Activated T-cell treated with anti-CD3 and anti-CD28 coated beads for 24 hours (primary cell): ENCODE measurements at places on chromosomes 5 and 9.

- DNase-seq, result no peak
Observed at GRCh38 chr9:130636648-130637020, 27.8 kb upstream of the PRDM12 start.

GRCh38 chr9:2291980-2292704 lies 277.0 kb downstream of the SMARCA2 start:
- no peak for DNase-seq

- DNase-seq, result no peak
Observed at GRCh38 chr9:31032206-31032605, 1352.2 kb upstream of the ACO1 start.

- no peak for DNase-seq
Observed at GRCh38 chr9:132154863-132155567, 6.8 kb upstream of the NTNG2 start.

DNA sequence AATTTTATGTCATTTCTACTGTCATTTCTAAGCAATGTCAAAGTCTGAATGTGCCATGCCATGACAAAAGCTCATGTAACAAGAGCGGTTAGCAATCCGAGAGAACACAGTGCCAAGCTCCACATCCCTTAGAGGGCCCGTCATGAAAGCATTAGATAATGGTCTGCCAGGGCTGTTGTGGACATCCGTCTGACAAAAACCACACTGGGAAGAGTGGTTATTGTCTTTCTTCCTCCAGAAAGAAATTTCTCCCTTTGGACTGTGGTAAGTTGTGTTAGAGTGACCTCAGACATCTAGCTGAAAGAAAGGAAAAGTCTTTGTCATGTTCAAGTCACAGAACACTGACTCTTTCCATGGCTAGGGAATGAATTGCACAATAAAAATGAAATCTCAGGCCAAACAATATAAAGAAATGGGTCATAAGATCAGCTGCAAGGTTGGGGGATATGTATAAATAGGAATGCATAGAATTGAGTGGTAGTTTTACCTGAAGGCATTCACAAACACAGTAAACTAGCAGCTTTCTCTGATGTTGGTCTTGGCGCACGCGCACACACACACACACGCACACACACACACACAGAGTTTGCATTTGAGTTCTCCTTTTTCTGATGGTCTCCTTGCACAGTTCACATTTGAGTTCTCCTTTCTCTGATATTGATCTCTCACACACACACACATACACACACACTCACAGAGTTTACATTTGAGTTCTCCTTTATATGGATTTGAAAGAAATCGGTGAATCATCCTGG lies 5.3 kb downstream of the SLC1A3 start:
- DNase-seq, result no peak

DNA sequence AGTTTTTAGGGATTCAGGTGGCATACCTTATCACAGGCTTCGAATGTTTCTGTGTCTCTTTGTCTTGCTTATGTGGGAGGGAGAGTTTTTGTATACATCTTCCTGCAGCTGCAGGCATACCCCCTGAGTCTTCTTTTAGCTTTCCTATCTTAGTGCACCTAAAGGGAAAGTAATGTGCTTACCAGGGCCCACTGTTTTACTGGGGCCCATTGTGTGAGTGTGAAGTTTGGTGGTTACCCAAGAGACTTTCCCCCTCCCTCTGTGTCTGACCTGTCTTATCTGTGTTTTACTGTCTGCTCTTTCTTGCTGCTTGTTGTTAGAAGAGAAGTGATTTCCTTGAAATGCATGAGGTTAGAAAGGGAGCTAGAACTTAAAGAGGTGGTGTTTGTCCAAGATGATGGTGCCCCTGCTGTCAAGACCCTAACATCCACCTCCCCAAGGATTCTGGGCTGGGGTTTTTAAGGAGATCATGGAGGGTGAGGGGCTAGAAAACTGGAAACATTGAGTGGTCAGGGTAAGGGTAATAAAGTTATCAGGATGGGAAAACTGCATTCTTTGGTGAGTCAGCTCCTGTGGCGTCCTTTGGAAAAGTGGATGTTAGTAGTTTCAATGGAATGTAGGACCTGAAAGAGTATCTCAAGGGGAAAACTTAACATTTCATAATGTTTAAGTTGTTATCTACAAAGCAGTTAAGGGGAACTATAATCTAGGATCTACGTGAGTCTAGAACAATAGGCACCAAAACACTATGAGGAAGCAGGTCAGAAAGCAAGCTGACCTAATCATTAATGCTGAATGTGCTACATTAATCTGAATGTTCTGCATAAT lies 583.5 kb upstream of the TUSC1 start:
- DNase-seq, result no peak

DNA sequence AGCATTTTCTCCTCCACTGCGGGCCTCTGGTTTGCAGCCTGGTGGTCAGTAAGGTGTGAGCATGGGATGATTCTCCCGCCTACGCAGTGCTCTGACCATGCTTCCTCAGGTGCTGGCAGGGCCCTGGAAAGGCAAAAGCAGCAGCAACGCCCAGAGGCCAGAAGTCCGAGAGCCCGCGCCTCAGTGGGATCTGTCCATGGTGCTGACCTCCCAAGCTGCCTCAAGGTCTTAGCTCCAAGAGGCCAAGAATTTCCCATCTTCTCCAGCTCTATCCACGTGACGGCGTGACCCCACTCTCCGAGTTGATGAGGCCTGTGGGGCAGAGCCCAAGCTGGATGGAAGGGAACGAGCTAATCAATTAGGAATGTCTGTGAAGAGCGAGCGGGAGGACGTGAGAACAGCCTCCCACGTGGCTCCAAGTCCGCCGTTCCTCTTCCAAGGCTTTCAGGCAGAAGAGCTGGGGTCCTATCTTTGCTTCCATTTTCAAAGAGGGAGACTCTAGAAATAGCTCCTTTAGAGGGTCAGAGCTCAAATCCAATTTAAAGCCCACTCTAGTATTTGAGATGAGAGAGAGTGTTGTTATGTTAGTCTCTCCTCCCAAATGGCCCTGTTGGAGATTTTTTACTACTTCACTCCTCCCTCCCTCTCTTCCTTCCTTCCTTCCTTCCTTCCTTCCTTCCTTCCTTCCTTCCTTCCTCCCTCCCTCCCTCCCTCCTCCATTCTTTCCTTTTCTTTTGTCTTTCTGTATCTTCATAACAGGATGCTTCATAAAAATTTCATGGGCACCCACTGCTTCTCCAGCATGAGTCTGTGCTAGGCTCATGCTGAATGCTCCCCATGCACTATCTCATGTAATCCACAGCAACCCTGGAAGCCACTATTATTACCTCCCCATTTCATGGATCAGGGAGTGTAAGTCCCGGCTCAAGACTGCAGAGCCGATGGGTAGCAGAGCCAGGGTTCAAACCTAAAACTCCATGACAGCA lies 69.3 kb downstream of the OLFM1 start:
- DNase-seq, result no peak

GRCh38 chr5:135488727-135489465 lies 36.7 kb upstream of the TIFAB start:
- DNase-seq, result no peak

GRCh38 chr9:99187311-99187710 lies 34.4 kb downstream of the ALG2 start:
- no peak for DNase-seq

DNA sequence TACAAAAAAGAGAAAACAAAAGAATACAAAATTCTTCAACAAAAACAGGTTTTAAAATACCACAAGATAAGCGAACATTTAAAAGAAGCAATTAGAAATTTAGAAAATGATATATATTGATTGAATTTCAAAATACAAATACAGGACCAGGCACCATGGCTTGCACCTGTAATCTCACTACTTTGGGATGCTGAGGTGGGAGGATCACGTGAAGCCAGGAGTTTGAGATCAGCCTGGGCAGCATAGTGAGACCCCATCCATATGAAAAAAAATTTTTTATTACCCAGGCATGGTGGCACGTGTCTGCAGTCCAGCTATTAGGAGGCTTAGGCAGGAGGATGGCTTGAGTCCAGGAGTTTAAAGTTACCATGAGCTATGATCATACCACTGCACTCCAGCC lies 109.9 kb upstream of the SLC30A5 start:
- no peak for DNase-seq

DNA sequence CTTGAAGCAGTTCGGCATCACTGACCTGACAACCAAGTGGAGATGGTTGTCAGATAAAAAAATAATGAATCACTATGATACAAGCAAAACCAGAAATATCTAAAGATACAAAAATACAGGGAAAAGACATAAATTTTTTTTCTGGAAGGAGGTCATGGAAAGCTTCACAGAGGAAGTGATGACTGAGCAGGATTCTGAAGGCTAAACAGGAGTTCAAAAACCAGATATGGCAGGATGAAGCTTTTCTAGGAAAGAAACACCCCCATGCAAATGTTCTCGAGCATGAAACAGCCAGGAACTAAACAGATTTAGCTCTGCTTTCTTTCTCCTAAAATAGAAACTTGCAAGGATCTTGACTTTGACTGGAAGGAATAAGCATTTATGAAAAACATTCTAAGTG lies 60.7 kb upstream of the IFNE start:
- no peak for DNase-seq

- no peak for DNase-seq
Observed at GRCh38 chr5:132433141-132433540, 57.4 kb downstream of the IRF1 start.

GRCh38 chr9:23739753-23740152 lies 86.3 kb downstream of the ELAVL2 start:
- no peak for DNase-seq

GRCh38 chr5:134738963-134739661 lies 764 bp downstream of the CAMLG start:
- peak; percentile 7 for DNase-seq

- no peak for DNase-seq
Observed at GRCh38 chr9:98600631-98601030, 108.1 kb downstream of the GABBR2 start.

- no peak for DNase-seq
Observed at GRCh38 chr5:82072138-82072537, 100.3 kb downstream of the ATG10 start.

- DNase-seq, result no peak
Observed at GRCh38 chr5:126680191-126680817, 79.6 kb downstream of the PHAX start.

DNA sequence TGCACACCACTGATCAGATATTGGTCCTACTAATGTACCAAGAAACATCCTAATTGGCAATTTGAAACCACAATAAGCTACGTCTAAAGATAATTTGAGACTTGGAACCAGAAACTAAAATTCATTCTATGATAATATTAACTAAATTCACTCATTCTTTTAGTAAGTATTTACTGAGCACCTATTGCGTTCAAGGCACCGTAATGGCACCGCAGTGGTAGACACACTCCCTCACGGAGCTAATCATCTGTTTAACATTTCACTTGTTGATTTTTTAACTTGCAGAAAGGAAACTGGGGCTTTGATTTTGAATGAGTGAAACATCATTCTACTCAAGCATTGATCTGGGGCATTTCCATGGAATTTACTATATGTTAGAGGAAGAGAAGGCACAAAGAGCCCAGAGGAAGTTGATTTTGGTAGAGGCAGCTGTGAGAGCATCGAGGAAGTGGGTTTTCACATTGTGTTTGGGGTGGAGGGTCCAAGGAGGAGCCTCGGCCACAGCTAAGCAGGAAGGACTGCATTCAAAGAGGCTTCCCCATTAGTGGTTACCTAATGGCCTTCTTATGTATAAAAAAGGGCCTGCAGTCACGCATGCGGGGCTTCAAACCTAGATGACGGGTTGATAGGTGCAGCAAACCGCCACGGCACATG lies 7.1 kb downstream of the RAPGEF1 start:
- no peak for DNase-seq

- DNase-seq, result no peak
Observed at GRCh38 chr9:91883503-91883902, 66.5 kb downstream of the ROR2 start.

DNA sequence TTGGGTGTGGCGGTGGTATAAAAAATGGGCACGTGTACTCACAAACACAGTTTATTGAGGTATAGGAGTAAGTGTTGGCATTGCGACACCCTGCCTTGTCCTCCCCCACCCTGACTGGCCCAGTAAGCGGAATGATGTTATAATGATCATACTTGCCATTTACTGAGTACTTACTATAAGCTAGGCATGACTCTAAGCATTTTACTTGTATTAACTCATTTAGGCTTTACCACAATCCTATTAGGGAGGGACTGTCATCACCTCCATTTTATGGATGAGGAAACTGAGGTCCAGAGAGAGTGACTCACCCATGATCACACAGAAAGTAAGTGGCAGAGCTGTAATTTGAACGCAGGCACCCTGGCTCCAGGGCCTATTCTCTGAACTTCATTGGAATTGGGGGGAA lies 2.3 kb downstream of the SMIM3 start:
- DNase-seq, result no peak

DNA sequence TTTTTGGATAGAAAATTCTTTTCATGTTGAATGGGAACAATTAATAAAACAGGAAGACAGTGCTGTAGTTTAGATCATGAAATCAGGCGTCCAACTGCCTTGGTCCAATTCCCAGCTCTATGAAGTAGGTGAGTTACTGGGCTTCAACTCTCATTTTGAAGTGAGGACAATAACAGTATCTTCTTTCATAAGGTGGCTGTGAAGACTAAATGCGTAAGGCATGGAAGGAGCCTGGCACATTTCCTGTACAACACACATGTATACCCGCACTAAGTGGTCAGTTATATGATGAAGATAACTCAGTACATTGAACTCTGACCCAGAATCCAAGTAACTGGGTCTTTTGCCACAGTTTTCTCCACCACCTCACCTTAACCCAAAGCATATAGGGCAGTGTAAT lies 120.6 kb downstream of the MED27 start:
- no peak for DNase-seq

GRCh38 chr5:95883185-95884016 lies 60.9 kb upstream of the GLRX start:
- no peak for DNase-seq

DNA sequence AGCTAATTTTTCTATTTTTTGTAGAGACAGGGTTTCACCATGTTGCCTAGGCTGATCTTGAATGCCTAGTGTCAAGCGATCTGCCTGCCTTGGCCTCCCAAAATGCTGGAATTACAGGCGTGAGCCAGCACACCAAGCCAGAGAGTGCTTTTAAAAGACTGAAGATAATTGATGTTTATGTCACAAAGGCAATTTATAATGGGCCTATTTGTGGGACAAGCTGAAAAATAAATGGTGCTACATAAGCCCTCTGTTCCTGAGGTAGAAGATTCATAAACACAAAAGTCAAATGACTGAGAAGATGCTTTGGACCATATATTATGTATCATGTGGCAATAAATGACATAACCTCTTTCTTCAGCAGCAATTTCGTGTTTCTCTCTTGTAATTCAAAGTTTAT lies 329.6 kb downstream of the GABRB2 start:
- no peak for DNase-seq

- no peak for DNase-seq
Observed at GRCh38 chr9:28915202-28915930, 1342.1 kb upstream of the C9orf72 start.

DNA sequence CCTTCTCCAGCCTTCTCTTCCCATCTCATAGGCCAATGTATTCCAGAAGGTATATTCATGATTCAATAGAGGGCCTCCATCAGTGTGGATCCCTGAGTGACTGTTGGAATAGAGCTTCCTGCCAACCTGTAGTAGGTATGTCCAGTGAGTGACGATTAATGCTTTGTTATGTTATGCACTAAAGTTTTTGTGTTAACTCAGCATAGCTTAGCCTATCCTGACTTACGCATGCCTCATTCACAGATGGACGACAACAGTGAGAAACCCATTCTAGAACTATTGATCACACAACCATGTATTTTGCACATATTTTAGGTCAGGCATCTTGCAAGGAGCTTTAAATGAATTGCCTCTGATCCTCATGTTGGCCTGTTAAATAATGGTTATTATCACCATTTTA lies 225.5 kb upstream of the TRIM32 start:
- DNase-seq, result no peak
